ENCODE measurements at places on chromosomes 2 and 18.

GRCh38 chr2:105521176-105521575, 122.3 kb upstream of the FHL2 start:
- peak; percentile 17 for DNase-seq

GRCh38 chr2:213166109-213166508, 14.7 kb upstream of the IKZF2 start:
- no peak for DNase-seq

DNA sequence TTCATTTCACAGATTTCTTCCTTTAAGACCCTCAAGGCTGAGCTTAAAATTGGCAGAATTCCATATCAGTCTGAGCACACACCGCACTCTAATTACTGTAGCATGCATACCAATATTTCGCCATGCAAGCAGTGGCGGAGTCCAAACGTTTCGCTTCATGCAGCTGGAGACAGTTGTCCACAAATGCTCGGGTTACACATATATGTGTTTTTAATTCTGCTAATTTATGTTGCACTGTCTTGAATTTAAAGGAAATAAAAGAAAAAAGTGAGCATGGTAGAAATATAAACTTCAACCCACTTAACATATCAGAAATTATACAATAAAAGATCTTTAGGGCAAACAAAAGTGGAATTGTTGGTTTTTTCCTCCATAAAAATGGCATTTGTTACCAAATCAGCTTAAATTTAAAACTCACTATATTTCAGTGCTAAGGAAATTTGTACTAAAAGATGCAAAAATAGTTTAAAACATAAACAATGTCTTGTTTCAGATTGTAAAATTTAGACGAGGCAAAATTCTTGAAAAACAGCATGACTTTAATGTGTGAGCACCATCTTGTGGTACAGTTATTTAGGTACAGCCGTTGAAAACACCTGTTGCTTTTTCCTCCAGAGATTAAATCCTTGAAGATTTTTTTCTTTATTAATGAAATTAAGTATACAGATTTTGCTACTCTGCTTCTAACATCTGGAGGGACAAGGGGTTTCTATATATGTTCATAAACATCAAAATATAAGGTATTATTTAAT, 24.1 kb upstream of the KANSL1L start:
- peak; percentile 58 for DNase-seq

DNA sequence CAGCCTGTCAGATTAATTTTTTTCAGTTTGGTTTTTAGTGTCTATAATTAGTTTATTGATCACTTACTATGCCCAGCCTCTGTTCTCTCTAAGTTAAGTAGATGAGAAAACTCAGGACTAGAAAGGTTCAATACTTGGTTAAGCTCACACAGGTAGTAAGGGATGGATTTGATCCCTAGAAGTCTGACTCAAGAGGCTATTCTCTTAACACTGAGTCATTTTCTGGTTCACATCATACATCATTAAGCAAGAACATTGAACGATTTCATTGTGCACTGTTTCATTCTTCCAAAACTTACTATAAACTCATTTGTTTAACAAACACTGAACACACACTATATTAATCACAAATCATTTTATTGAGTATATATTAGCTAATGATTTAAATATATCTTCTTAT, 54.1 kb upstream of the SLC38A11 start:
- DNase-seq = peak; percentile 54

DNA sequence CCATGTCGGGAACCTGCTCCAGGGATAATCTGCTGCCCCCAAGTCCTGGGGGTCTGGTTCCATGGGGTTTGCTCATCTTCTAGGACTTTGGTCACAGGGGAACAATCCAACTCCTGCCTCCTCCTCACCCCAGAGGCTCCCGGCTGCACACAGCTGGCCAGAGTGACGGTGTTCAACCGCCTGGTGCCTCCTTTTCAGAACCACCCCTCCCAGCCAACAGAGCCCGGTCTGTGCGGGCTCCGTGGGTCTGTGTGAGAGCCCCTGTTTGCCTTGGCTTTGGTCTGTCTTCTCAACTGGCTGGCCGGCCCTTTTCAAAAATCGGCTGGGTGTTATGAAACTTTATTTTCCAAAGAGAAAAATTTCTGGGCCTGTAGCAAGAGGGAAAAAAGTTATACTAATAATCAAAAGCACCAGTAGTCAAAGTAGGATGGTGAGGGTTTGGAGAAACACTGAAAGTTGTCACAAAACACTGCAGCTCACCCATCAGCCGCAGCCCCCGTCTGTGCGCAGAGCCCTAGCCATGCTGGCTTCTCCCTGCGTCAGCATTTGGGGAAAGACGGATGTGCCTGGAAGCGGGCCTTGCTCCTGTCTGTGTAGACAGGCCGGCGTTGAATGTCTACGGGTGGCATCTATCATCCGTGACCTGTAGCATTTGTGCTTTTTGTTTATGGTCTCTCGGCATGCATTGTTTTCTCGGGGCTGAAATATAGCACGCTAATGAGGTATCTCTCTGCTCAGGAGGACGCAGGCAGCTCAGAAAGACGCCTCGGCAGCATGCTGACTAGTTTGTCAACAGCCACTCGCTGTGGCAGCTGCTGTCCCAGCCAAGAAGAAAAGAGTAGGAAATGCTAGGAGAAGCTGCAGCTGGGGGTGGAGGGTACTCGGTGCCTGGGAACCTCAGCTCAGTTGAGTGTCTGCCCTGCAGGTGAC, 138.6 kb downstream of the GLI2 start:
- DNase-seq = no peak

DNA sequence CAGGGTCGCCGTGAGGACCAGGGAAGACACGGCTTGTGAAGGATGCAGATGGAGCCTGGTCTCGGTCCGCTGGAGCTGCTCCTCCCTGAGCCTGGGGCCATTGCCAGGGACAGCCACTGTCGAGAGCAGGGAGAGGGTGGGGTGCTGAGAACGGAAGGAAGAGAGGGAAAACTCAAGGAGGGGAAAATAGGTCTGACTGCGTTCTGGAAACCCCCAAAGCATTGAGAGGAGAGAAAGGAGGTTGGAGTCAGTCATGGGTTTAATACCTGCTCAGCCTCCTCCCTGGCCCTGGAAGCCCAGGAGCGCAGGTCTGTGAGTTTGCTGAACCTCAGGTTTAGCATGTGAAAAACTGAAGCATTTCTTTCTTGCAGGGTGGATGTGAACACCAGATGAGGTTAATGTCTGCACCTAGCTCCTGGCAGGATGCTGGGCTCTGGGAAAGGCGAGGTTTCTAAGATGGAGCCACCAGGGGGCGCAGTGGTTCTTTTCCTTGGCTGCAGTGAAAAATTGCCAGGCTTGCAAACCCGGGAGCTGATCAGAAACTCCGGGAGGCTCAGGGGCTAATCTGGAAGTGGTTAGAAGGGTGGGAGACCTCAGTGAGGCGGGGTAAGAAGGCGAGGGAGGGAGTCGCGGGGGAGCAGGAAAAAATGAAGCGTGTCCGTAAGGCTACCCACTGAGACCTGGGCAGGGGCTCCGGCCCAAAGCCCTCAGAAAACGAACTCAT, 33.6 kb upstream of the RNF149 start:
- peak; percentile 57 for DNase-seq

DNA sequence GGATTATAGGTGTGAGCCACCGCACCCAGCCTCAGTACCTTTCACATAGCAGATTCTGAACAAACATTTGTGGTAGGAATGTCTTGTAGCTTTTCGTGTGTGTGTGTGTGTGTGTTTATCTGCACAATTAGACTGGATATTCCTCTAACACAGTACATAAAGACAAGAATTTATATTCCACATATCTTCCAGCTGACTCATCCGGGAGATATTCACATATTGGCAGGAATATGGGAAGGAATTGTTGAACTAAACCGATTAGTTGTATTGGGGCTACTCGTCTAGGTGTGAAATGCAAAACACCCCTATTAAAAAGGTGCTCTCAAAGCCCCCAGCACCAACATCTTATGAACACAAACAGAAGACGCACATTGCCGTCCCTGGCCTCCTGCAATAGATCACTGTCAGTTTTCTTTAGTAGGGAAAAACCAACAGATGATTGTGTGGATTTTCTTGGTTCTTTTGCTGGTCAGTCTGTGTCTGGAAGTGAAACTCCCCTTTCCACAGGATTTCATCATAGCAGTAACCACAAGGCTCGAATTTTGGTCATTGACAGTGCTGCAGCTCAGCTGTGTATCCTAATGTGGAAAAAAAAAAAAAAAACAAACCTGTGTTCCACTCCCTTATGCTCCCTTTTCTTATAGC, 208.5 kb upstream of the ACVR2A start:
- peak; percentile 94 for DNase-seq

DNA sequence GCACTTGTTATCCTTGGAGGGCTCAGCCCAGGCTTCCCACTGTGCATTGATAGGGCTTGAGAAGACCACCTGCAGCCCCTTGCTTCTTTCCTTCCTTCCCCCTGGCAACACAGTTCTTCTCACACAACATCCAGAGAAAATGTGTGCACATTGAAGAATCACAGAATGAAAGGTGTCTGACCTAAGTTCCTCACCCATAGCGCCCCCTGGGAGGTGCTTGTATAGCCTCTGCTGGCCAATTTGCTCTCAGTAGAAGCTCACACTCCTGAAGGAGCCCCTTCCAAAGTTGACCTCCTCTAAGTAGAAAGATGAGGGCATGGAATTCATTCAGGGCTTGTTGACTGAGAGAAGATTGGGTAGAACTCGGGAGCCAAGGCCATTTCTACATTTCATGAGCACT, 758.4 kb upstream of the KLHL29 start:
- DNase-seq = no peak

DNA sequence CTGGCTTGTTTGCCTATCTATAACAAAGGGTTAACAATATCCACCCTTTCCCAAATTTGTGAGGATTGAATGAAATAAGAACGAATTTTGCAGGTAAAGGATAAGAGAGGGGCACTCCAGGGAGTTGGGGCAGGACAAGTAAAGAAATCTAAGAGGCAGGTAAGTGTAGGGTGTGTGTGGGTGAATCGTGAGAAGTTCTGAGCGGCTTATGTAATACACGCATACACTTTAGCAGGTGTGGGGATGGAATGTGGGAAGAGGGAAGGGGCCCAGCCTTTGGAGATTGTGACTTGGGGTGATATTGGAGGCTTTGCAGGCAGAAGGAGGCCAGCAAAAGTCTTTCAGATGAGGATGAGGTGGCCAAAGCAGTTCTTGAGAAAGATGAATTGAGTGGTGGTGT, 83.2 kb upstream of the AQP4 start:
- no peak for DNase-seq

GRCh38 chr18:75478996-75479880, 51.7 kb upstream of the SMIM21 start:
- DNase-seq = peak; percentile 71

DNA sequence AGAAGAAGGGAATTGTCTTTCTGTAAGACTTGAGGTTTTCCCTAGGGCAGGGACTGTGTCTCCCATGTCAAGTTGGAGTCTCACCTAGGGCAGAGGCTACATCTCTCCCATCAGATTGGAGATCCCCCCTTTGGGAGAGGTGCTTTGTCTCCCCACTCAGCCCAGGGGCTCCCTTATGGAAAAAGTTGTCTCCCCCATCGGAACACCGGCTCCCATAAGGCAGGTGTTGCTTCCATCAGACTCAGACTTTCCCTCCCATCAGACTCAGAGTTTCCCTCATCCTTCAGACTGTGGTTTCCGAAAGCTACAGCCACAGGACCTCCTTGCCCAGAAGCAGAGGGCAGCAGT, 5.8 kb downstream of the ANKRD53 start:
- DNase-seq = no peak

GRCh38 chr2:122590524-122590923, 835.1 kb downstream of the TSN start:
- DNase-seq = no peak

GRCh38 chr2:69017835-69018234, 4.9 kb downstream of the ANTXR1 start:
- peak; percentile 34 for DNase-seq

GRCh38 chr2:191114403-191114886, 36.3 kb downstream of the STAT4 start:
- DNase-seq = no peak

DNA sequence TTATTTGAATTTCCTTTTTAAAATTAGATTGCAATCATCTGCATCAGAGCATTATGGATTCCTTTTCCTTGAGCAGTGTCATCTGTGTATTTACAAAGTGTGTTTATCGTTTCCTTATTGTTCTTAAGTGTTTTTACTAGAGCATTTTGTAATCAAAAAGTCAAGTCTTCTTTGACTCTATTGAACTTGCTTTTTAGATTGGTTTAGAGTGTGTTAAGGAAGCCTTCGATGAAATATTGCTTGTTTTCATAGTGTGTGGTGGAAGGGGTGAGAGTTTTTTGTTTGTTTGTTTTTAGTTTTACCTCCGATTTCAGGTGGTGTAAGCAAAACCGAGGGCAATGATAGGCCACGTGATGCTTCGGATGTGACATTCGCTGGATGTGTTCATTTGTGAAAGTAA, 45.7 kb downstream of the ARHGAP28 start:
- no peak for DNase-seq

All from amniotic epithelial cell (primary cell).